BJ (cell line): ENCODE measurements at places on chromosomes 6 and 20. TPM values are rescaled to one million over a fixed set of nuclear protein-coding genes. Genes with fewer than 3 reads are reported as not detected.

Gene BNIP5
- not detected in 2 replicates for polyA plus RNA-seq

Gene MAN1A1
- 1.6 and 3.1 TPM in 2 replicates for polyA plus RNA-seq

Gene SLC17A3
- not detected in 2 replicates for polyA plus RNA-seq

Gene C6orf163
- polyA plus RNA-seq: 0.20 and 0.78 TPM in 2 replicates

Gene CTAGE9
- polyA plus RNA-seq: not detected in 2 replicates

Gene PBOV1
- polyA plus RNA-seq: not detected in 2 replicates

Gene IL17F
- not detected in 2 replicates for polyA plus RNA-seq

Gene GGT7
- 16.4 and 28.6 TPM in 2 replicates for polyA plus RNA-seq

Gene CDH4
- 0.81 and 1.5 TPM in 2 replicates for polyA plus RNA-seq

Gene KDM1B
- polyA plus RNA-seq: 10.3 and 13.3 TPM in 2 replicates

Gene GMNN
- polyA plus RNA-seq: 13.4 and 17.8 TPM in 2 replicates

Gene CCDC170
- polyA plus RNA-seq: 0.11 and 0.12 TPM in 2 replicates

Gene SPATA25
- 0.59 and 0.66 TPM in 2 replicates for polyA plus RNA-seq

Gene TBX18
- 28.6 and 34.5 TPM in 2 replicates for polyA plus RNA-seq

Gene LAMA2
- polyA plus RNA-seq: 45.3 and 50.0 TPM in 2 replicates

Gene SPTLC3
- 0.27 and 0.36 TPM in 2 replicates for polyA plus RNA-seq

Gene SYTL3
- polyA plus RNA-seq: 1.5 and 1.7 TPM in 2 replicates

Gene MAFB
- 0.02 and 0.06 TPM in 2 replicates for polyA plus RNA-seq

Gene CST5
- not detected in 2 replicates for polyA plus RNA-seq

Gene HLA-DQB2
- polyA plus RNA-seq: not detected in 2 replicates

Gene TGM3
- not detected in 2 replicates for polyA plus RNA-seq

Gene CST4
- not detected in 2 replicates for polyA plus RNA-seq

Gene SNAP91
- not detected in 2 replicates for polyA plus RNA-seq

Gene HSPA1A
- polyA plus RNA-seq: 57.7 and 98.6 TPM in 2 replicates

Gene BMP6
- 0.06 and 0.10 TPM in 2 replicates for polyA plus RNA-seq

Gene GMEB2
- 5.2 and 7.4 TPM in 2 replicates for polyA plus RNA-seq

Gene NKAPL
- 0.72 TPM in 2 replicates for polyA plus RNA-seq

Gene KCNK17
- not detected in 2 replicates for polyA plus RNA-seq

Gene SCAF8
- 13.1 and 18.4 TPM in 2 replicates for polyA plus RNA-seq

Gene VWA7
- polyA plus RNA-seq: 0.16 and 0.29 TPM in 2 replicates

Gene HLA-DOB
- polyA plus RNA-seq: 0.12 and 0.16 TPM in 2 replicates

Gene AHCY
- 178 and 247 TPM in 2 replicates for polyA plus RNA-seq

Gene CALHM4
- polyA plus RNA-seq: not detected in 2 replicates

Gene PSMB9
- polyA plus RNA-seq: 37.9 and 44.7 TPM in 2 replicates

Gene SIRPB2
- polyA plus RNA-seq: not detected in 2 replicates

Gene CLVS2
- under 0.01 TPM in 1 of 2 replicates, not detected in the other for polyA plus RNA-seq

Gene DUSP15
- polyA plus RNA-seq: 0.09 TPM in 1 of 2 replicates, not detected in the other

Gene ACTL10
- polyA plus RNA-seq: 0.44 and 0.67 TPM in 2 replicates

Gene OR2H2
- not detected in 2 replicates for polyA plus RNA-seq

Gene PAQR8
- polyA plus RNA-seq: 2.2 and 2.3 TPM in 2 replicates

Gene RBPJL
- not detected in 2 replicates for polyA plus RNA-seq

Gene EFCAB8
- polyA plus RNA-seq: not detected in 2 replicates

Gene PNLDC1
- not detected in 2 replicates for polyA plus RNA-seq

Gene HAO1
- polyA plus RNA-seq: not detected in 2 replicates

Gene TFAP2B
- polyA plus RNA-seq: not detected in 2 replicates

Gene PLN
- 0.05 and 0.10 TPM in 2 replicates for polyA plus RNA-seq
